NCI-H1436 treated with DMSO at 0.1 percent for 48 hours (cell line): ENCODE measurements at places on chromosomes 4 and X.

- no peak for DNase-seq
Observed at GRCh38 chr4:163939597-163939996, 445.1 kb downstream of the TMA16 start.

DNA sequence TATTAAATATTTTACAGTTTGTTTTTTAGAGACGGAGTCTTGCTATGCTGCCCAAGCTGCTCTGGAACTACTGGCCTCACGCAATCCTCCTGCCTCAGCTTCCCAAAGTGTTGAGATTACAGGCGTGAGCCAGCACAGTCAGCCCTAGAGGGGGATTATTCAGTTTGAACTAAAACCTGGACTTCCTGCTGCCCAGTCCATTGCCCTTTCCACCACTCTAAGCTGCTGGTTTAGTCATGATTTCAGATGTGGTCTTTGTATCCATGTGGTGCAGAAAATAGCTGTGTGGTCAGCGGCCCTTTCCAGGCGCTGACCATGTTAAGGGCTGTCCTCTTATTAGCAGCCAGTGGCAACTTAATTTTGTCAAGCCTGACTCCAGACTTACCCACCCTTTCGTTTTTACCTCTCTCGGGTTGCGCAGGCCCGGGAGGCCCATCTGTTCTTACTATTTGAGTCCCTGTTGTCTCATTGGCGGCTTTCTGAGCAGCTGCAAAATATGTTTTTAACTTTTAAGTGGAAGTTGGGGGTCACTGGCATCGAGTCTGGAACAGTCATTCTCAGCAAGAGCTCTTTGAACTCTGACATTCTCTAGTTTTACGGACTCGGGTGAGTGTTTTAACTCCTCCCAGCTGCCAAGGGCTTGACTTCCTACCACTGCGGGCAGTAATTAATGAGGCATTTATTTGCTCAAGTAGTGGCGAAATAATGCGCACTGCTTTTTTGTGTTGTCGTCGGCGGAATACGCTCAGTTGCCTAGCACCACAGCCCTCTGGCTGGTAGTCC lies 773 bp upstream of the VMA21 start:
- no peak for DNase-seq

DNA sequence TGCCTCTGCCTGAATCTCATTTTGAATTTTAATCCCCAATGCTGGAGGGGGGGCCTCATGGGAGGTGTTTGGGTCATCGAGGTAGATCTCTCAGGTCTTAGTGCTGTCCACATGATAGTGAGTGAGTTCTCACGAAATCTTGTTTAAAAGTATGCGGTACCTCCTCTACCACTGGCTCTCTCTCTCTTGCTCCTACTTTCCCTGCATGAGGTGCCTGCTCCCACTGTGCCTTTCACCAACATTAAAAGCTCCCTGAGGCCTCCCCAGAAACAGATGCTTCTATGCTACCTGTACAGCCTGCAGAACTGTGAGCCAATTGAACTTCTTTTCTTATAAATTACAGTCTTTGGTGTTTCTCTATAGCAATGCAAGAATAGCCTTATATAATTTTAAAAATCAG lies 560.7 kb upstream of the CPEB2 start:
- DNase-seq: no peak

GRCh38 chr4:155759372-155760252 lies 791 bp downstream of the GUCY1B1 start:
- DNase-seq: no peak

GRCh38 chr4:25022766-25023165 lies 8.0 kb downstream of the LGI2 start:
- no peak for DNase-seq

GRCh38 chrX:3465017-3465416 lies 118.6 kb upstream of the MXRA5 start:
- no peak for DNase-seq

- DNase-seq: no peak
Observed at GRCh38 chr4:16079046-16079445, 4.8 kb downstream of the PROM1 start.

DNA sequence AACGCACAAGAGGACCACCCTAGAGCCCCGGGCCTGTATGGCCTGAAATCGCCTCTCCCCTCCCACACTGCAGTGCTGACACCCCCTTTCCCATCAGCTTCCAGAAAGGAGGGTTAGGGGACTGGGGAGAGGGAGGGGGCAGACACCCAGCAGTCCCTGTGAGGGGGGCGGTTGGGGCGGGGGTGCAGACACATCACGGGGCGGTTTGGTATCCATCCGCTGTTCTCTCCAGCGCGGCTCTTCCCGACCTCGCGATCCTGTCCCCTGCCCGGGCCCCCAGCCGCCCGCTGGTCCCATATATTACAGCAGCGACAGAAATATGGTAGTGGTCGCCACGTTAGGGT lies 404 bp upstream of the GPRASP2 start:
- no peak for DNase-seq

DNA sequence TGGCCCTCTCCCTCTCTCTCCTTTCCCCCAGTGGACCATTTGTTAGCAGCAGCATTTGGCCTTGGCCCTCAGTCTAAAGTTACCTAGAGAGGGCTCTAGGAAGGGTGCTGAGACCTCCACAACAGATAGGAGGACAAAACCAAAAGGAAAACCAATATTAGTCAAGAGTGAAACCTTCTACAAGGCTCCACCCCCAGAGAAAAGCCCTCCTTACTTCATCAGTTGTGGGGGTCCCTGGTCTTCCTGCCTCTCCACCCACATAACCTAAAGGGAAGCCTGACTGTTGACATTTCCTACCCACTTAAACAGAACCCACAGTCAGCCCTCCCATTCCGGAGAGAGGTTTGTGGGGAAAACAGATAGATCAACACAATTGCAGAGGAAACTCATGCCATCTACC lies 4.7 kb upstream of the CD40LG start:
- DNase-seq: no peak

- no peak for DNase-seq
Observed at GRCh38 chrX:118506805-118507480, 11.3 kb downstream of the DOCK11 start.

DNA sequence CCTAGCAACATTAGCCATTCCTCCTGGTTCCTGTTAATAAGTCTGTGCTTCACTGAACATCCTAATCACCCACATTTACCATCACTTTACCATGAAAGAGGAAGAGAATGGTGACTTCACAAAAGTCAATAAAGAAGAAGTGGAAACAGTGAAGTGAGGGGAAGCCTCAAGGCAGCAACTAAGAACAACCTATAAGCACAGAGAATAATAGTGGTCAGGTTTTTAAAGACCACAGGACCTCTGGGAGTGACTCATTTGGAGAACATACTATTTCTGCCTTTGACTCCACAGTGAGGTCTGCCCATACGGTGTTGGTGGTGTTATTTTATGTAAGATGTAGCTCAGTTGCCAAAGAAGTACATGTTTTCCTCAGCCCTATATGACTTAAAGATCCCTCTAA lies 86.0 kb upstream of the TET2 start:
- DNase-seq: no peak

- DNase-seq: no peak
Observed at GRCh38 chr4:94743838-94744237, 13.9 kb upstream of the BMPR1B start.

GRCh38 chr4:85946821-85947220 lies 413.0 kb downstream of the MAPK10 start:
- no peak for DNase-seq

DNA sequence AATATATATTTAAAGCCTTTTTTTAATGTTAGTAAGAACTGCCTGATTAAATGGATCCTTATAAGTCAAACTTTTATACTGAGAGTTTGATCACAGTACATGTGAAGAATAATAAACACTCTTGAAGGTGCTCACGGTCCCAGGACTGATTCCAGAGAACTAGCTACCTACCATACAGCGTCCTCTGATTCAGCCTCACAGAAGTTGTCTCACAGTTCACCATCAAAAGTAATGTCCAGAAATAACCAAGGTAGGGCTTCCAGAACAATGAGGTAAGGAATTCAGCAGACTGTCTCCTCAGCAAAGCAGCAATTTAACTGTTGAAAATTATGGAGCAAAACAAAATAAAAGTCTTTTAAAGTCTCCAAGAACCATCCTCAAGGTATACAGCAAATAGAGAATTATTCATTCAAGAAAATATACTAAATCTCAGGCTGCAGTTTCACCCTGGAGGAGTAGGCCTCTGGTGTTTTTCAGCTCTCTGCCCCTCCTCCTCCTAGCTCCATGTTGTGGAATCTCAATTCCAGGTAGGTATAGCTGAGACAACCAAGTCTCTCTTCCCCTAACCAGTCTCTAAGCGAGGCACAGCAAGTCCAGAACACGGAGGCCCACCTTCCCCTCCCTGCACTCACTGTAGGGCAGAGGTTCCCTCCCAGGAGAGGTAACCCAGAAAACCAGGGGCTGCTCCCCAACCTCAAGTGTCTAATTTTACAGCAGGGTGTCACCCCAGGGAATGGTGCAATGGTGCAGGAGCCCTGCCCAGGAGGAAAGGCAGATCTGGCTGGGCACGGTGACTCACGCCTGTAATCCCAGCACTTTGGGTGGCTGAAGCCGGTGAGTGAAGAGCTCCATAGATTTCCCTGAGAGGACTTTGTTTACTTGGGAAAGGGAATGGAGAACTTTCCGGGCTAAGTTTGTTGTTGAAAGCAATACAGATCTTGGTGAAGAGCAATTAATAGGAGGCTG lies 28.6 kb downstream of the FAM241A start:
- no peak for DNase-seq

DNA sequence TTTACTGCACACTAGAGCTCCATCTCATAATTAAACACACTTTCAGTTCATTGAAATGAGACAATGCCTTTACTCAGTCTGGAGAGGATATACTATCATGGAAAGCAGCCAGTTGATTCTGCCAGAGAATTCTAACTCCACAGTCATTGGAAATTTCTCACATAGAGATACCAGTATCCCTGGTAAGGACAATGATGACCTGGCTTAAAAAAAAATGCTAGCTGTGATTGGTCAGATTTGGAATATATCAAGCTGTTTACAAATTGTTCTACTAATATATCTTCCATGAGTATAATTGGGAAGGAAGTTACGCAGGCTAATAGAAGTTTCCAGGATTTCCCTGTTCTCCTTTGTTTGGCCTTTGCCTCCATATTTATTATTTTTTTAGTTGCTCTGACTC lies 34.5 kb upstream of the TLL1 start:
- no peak for DNase-seq

DNA sequence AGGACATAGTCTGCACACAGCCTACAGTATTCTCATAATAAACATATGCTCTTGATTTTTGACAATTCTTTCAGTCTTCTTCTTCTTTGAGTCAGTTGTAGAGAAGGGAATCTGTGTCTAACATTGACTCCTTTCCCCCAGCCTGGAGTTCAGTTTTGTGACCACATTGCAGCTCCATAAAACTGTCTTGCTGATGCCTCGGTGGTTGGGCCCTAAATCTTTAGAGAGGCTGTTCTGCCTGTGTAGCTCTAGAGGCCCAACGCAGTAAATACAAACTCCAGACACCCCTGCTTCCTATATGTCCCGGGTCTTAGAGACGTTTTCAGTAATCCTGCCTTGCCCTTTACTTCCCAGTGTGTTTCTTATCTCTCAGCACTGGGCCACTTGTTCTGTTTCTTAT lies 639.5 kb upstream of the AADAT start:
- DNase-seq: no peak

GRCh38 chr4:146260521-146260920 lies 46.2 kb downstream of the REELD1 start:
- no peak for DNase-seq

DNA sequence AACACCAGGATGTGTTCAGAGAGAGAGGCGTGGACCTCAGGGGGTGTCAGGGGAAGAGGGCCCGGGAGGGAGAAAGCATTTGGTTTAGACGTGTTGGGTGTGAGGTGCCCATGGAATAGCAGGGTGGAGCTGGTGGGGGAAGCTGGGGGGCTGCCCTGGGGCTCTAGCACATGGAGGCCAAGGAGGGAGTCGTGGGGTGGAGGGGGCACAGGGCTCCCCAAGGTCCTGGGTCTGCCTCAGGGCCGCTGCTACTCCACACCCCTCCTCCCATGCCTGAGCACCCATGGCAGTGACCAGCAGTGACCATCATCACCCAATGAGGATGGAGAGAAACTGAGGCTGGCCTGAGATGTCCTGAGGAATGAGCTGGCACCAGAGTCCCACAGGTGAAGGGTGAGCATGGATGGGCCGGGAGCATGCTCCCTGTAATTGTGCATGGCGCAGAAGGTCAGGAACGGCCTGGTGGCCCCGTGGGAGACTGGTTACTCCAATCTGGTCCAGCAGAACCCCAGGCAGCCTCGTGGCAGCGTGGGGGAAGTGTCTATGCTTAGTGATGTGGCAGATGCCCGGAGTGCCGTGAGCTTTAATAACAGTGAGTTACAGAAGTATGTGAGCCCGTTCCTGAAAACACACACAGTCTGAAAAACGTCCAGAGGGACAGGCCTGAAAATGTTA lies 69.4 kb upstream of the GPR78 start:
- DNase-seq: no peak

GRCh38 chrX:101957174-101957573 lies 25.3 kb upstream of the ZMAT1 start:
- DNase-seq: no peak

DNA sequence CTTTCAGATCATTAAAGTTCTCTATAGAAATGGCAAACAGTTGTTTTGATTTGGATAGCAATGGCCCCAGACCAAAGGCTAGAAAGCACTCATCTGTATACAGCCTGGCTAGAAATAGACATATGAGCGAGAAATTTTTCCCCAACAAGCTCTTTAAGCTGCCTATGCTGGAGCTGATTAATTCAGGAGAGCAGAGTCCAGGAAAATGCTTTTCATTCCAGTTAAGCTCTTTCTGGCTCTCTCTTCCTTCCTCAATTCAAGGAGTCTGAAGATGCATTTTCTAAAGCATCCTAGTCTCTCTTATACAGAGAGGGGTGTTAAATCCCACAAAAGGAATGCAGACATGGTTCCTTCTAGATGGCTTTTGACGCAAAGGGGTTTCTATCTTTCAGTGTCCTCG lies 141.7 kb upstream of the RAI2 start:
- no peak for DNase-seq

- DNase-seq: no peak
Observed at GRCh38 chr4:99529228-99529627, 18.4 kb downstream of the C4orf17 start.

DNA sequence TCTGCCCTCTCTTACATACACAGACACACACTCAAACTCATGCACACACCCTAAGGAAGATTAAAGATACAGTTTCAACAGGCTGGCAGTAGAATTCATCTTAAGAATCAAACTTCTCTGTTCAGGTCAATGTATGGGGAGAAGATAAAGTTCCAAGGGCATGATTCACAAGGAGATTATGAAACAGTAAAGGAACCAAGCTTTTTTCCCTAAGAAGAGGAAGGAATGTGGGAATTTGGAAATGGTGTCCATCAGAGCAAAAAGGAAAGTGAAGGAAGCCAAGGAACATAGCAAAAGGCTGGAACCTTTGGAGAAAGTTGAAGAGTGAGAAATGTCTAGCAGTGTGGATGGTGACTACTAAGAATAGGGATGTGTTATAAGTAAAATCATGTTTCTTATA lies 191.0 kb upstream of the NPY2R start:
- DNase-seq: no peak

- DNase-seq: no peak
Observed at GRCh38 chr4:128163177-128164117, 102.3 kb downstream of the LARP1B start.

GRCh38 chrX:47523713-47524166 lies 37.3 kb upstream of the ARAF start:
- no peak for DNase-seq
